Esophagus squamous epithelium (tissue), 5 donors: ENCODE measurements at places on chromosomes 2 and 18. TPM values are rescaled to one million over a fixed set of nuclear protein-coding genes. Genes with fewer than 3 reads are reported as not detected.

Gene IL1A
- total RNA-seq, result 0.53 TPM

GRCh38 chr2:120375251-120376020 is 29.5 kb downstream of the INHBB start:
- no peak for DNase-seq

GRCh38 chr18:31573051-31573450 is 18.6 kb upstream of the TTR start:
- DNase-seq, result no peak

DNA sequence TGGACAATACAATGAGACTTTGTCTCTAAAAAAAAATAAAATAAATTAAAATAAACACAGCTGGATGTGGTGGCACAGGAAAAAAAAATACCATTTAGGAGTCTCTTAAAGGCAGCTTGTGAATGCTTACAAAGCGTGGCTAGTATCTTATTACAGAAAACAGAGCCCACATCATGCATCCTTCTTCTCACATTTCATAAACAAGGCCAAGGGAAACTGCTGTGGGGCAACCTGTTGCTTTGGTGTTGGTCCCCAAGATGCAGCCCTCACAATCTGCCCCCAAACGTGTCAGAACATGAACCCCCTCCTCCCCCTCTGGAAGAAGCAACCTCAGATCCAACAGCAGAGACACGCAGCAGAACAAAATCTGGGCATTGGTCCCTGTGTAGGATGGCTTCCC is 2.6 kb downstream of the SLC14A1 start:
- DNase-seq, result no peak

DNA sequence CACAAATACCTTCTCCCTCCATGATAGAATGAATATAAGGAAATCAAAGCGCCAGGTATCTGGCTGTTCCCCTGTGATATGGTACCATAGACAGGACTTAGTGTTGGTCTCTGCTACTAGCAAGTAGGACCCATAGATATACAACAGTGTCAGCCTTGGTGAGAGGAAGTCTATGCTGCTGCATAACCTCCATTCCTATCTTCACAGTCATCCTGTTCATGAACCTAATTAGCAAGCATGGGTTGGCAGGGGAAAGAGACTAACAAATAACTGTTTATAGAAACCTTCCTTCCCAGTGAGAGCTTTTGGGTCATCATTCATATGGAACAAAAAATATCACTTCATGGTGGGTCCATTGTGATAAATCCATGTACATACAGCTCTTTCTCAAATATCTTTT is 188.9 kb upstream of the FAM98A start:
- no peak for DNase-seq

Gene PSME4
- total RNA-seq, result 26.0 TPM

- no peak for DNase-seq
Observed at GRCh38 chr2:102619414-102620319, at the start of gene SLC9A2. TSS of gene SLC9A2 (plus strand) at chr2:102619553. CDS start at chr2:102619849, 296 bp downstream.

DNA sequence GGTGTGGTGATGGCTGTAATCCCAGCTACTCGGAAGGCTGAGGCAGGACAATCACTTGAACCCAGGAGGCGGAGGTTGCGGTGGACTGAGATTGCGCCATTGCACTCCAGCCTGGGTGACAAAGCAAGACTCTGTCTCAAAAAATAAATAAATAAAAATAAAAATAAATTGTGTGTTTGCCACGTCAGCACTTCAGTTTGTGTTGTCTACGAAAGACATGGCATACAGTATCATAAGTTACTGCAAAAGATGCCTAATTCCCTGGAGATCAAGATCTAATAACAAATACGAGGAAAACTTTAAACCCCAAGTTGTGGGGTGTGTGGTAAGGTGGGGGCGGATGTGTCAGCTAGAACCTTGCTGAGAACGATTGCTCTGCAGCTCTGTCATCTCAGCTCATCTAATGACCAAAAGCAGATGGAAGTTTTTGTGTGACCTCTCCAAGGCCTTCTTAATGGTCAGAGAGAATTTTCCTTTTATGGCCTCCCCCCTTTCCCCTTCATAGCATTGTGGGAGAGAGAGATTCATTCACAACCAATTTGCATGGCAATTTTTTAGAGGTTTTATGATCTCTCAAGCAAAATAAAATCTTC is 11.3 kb downstream of the NPAS2 start:
- no peak for DNase-seq

- no peak for DNase-seq
Observed at GRCh38 chr2:11325961-11326676, 18.3 kb downstream of the ROCK2 start.

DNA sequence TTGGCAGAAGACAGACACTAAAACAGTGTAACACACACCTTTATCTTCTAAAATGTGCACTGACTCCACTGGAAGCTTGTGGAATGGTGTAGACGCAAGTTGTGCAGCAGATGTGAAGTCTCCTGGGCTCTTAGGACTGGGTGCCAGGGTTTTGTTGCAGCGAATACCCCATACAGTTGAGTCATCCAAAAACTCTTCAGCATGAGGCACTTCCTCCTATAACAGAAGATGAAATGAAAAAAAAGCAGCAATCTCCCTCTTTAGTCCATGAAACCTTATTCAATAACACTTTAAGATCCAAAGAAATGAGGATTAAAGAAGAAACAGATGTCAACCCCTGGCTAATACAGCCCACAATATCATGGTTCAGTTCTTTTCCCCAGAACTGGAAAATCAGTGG is 22.2 kb downstream of the BUB1 start:
- no peak for DNase-seq

Gene ZNF532
- total RNA-seq, result 31.2 TPM

DNA sequence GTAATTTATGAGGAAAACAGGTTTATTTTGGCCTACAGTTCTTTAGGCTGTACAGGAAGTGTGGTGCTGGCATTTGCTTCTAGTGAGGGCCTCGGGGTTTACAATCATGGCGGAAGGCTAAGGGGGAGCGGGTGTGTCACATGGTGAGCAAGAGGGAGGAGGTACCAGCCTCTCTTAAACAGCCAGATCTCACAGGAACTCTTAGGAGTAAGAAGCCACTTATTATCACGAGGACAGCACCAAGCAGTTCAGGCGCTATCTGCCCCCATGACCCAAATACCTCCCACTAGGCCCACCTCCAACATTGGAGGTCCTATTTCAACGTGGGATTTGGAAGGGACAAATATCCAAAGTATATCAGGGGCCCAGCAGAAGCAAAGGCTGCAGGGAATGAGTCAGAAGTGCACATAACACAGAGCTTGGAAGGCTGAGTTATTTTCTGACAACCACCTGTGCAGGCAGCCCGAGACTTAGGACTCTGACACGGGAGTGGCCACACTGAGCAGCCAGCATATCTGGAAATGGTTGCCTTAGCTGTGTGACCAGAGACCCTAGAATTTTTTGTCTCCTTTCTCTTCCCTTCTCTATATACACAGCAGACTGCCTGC is 170.9 kb downstream of the PRPF40A start:
- no peak for DNase-seq

Gene TUBA4B
- total RNA-seq, result not detected

GRCh38 chr2:216023055-216023648 is 9.8 kb upstream of the MREG start:
- no peak for DNase-seq

Gene RBKS
- 1.6 TPM for total RNA-seq

DNA sequence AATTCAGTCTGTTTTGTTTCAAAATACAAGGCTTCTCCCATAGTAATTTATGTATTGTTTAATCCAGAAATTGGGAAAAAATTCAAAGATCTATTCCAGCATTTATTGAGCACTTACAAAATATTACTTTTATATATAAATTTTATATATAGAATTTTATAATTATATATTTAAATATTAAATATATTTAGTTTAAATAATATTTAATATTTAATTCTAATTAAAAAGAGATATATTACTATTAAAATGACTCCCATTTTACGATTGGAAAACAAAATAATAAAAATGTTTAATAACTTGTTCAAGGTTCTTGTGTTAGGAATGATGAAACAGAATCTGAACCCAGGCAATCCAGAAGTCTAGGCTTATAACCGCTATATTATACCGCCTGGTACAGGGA is 40.5 kb upstream of the SESTD1 start:
- DNase-seq, result no peak

DNA sequence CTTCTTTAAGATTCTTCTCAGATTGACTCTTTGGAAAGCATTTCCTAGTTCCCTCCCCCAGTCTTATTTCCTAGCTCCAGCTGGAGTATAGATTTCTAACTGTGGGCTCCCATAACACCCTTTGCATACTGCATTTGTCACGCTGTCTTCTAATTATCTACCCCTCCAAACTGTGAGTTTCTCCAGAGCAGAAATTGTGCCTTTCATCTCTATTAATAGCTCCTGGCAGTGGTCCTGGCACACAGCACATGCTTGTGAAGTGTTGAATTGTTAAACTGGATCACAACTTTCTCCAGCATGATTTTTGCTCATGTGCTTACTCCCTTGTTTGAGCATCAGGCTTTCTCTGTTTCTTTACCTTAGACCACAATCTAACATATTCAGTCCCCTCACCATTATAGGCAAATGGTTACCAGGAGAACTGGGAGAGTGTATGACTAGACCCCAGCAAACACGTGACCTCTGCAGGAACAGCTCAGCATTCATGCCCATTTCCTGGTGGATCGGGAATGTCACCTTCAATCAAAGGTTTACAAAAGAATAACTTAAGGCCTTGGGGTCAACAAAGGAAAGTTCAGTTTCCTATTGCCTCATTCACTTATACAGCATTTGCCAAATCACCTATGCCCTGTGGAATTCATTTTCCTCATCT is 175.7 kb upstream of the TANK start:
- no peak for DNase-seq

Gene SLC23A3
- total RNA-seq, result 1.7 TPM

Gene SCYGR2
- total RNA-seq, result not detected

DNA sequence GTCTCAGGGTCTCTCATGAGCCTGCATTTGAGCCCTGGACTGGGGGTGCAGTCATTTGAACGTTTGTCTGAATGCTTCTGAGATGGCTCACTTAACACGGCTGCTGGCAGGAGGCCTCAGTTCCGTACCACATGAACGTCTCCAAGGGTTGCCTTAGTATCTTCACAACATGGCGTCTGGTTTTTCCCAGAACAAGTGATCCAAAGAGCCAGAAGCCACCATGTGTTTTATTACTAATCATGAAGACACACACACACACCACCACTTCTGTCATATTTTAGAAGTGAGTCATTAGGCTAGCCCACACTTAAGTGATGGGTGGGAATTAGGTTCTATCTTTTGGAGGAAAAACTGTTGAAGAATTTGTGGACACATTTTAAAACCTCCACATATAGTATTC is 15.0 kb upstream of the MYO1B start:
- DNase-seq, result no peak

Gene RAD51AP2
- 0.04 TPM for total RNA-seq

- no peak for DNase-seq
Observed at GRCh38 chr2:99403084-99403483, 65.9 kb downstream of the EIF5B start.

- DNase-seq, result no peak
Observed at GRCh38 chr2:182545420-182546167, 118.8 kb upstream of the PDE1A start.

- DNase-seq, result no peak
Observed at GRCh38 chr2:235493402-235493774, 455 bp upstream of the AGAP1 start.

DNA sequence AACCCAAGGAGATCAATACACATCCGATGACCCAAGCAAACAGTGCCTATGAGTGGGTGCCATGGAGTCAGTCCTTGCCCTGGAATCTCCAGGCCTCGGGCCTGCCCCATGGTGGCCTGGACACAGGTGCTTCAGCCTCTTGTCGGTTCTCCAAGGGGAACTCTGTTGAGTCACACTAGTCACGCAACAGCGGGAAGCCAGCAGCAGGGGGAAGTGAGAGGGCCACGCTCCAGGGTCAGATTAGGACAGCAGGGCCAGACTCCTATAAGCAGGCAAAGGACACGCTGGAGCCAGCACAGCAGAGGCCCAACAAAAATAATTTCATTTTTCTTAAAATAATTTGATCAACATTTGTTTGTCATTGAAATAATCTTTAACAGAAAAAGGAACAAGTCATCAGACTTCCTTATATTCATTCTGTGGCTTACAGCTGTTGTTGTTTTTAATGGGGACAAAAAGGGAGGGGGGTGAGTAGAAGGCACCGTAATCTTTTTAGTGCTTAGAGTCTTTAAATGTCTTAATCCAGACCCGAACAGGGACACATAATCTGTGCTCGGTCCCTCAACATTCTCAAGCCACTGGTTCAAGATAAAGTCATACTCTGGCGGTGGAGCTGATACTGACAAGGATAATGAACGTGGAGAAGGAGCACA is 16.4 kb upstream of the ARMC9 start:
- DNase-seq, result no peak

DNA sequence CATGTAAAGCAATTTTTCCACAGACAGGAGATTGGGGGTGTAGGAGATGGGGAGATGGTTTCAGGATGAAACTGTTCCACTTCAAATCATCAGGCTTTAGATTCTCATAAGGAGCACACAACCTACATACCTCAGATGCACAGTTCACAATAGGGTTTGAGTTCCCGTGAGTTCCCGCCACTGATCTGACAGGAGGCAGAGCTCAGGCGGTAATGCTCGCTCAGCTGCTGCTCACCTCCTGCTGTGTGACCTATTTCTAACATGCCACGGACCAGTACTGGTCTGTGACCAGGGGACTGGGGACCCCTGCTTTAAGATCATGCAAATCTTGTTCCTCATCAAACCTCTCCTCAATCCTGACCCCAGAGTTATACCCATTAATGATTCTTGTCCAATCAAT is 70.1 kb downstream of the RPE start:
- no peak for DNase-seq

- no peak for DNase-seq
Observed at GRCh38 chr2:143030127-143030526, 99.1 kb upstream of the ARHGAP15 start.

- DNase-seq, result no peak
Observed at GRCh38 chr2:8643250-8643995, 38.4 kb upstream of the ID2 start.

Gene SERPINB4
- total RNA-seq, result 543 TPM

Gene MYCN
- 0.21 TPM for total RNA-seq

- DNase-seq, result peak; percentile 2
Observed at GRCh38 chr2:127508631-127509034, 17.7 kb downstream of the IWS1 start.

DNA sequence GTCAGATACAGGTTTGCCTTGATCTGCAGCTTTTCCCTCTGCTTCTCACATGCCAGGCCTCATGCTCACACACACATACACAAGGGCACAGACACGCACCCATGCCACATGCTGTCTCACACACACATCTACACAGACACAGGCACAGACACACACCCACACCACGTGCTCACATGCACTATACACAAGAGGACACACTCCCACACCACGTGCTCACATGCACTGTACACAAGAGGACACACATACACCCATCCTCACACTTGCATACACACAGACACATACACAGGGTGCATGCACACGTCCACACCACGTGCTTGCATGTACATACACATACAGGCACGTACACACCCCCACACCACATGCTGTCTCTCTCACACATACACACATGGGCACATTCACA is 253.8 kb downstream of the ATAD2B start:
- no peak for DNase-seq

DNA sequence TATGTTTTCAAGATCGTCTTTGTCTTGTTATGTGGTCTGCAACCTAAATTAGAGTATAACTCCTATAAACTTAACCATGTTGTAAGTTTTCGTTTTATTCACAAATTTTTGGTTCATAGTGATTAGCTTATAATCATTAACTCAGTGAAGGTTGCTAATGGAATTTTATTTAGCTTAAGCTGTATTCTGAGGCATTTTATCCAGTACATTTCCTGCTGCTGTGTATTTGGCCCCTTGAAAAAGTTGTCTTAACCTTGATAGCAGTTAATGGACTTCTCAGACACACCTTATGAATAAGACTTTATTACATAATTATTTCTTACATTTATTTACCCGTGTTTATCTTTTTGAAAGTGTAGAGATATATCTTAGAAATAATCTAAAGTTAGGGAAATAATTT is 20.5 kb downstream of the VAPA start:
- no peak for DNase-seq
